Effector memory CD8-positive, alpha-beta T cell (primary cell): ENCODE measurements at places on chromosomes 16 and 17.

DNA sequence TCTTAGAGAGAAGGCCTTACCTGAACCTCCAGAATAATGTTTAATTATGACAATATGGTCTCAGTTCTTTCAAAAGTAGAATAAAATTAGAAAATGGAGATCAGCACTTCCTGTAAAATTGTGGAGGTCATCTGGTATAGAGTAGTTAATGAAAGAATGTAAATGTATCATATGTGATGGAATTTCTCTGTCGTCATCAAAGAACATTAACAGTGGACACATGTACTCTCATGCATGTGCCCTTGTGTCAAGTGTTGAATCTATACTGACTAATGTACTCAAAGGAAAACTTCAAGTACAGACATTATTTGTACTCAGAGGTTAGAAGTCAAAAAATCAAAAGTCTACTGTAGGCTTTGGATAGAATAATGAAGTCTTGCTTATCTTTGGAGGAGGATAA is 129.2 kb upstream of the MYOCD start:
- H3K36me3 ChIP-seq, result no peaks in the 10 kb centered on the region
- no peaks in the 10 kb centered on the region for H3K27me3 ChIP-seq
- DNase-seq, result no peak
- H3K4me3 ChIP-seq, result no peak overlapping the region
- H3K27ac ChIP-seq, result no peak overlapping the region
- no peaks in the 10 kb centered on the region for H3K4me1 ChIP-seq

DNA sequence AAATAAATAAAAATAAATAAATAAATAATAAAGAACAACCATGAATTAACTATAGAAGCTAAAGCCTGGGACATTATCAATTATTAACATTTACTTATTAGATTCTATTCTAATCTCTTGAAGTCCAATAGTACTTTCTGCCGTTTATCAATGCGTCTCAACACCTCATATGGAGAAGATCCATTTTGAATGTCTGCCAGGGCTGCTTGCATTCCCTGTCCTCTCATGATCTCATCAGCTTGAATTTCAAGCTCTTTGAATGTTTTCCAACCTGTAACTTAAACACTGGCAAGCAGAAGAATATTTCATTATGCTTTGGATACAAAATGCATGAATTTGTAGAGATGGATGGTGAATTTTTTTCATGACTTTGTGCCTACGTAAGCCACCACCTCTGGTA is 191.9 kb upstream of the ANKFN1 start:
- H3K27ac ChIP-seq, result no peak overlapping the region
- no peaks in the 10 kb centered on the region for H3K27me3 ChIP-seq
- H3K36me3 ChIP-seq, result no peaks in the 10 kb centered on the region
- no peak overlapping the region for H3K4me3 ChIP-seq
- no peak for DNase-seq

DNA sequence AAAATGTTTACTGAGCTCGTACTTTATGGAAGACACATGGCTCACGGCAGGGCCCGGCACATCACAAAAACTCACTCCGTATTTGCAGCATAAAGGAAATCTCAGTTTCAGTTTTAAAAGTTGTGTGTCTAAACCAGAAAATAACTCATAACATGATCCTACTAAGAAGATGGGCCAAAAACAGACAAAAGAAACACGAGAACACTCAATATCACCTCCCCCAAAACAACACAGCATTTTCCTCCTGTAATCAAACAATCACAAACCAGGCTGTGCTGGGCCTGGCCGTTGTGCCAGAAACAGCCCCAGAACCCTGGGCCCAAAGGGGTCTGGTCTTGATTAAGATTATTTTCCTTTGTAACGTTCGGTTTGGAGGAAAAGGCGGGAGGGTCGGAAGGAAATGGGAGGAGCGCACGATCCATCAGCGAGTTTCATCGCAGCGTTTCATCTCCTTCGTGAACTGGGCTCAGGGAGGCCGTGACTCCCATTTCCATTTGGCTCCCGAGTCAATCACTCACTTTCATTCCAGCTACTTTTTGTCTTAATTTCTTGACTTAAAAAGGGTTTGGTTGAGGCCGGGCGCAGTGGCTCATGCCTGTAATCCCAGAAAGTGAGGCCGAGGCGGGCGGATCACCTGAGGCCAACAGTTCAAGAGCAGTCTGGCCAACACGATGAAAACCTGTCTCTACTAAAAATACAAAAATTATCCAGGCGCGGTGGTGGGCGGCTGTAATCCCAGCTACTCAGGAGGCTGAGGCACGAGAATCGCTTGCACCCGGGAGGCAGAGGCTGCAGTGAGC is 61.4 kb downstream of the NXN start:
- H3K36me3 ChIP-seq, result no peaks in the 10 kb centered on the region
- peaks cover 45% of the 10 kb centered on the region for H3K27me3 ChIP-seq
- no peaks in the 10 kb centered on the region for H3K4me1 ChIP-seq

- H3K4me1 ChIP-seq, result peaks cover 22% of the 10 kb centered on the region
- no peak overlapping the region for H3K4me3 ChIP-seq
- no peak overlapping the region for H3K27ac ChIP-seq
- no peaks in the 10 kb centered on the region for H3K36me3 ChIP-seq
- H3K27me3 ChIP-seq, result no peaks in the 10 kb centered on the region
Observed at GRCh38 chr16:80704751-80705505, 99.5 kb downstream of the CDYL2 start.

DNA sequence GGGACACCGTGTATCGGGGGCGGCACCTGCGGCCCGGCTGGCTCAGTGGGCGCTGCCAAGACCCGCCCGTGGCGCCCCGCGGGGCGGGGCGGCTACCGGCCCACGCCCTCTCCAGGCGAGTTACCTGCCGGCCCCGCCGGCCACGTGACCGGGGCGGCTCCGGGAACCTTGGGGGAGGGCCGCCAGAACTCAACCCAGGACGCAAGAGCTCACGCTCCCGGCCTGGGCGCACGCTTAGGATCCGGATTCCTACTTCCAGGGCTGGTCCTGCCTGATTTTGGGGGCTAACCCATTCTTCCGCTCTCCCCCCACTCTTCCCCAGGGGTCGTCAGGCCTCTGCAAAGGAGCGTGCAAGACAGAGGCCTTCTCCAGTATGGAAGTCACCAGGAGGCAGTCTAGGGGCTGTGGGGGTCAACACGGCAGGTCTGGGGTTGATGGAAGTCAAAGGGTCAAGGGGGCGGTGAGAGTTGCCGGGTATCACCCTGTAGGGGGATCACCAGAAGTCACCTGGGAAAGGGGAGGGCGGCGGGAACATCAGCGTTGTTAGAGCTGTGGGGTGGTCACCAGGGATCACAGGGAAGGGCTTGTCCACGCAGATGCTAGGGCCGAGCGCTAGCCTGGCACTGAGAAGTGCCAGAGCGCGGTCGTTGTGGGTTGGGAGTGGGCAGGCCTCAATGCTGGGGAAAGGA is 354 bp upstream of the ESRP2 start:
- peaks cover 24% of the 10 kb centered on the region for H3K4me1 ChIP-seq
- H3K27ac ChIP-seq, result peak overlapping the region; percentile 64
- H3K36me3 ChIP-seq, result peaks cover 36% of the 10 kb centered on the region
- DNase-seq, result peak; percentile 32
- peak overlapping the region; percentile 93 for H3K4me3 ChIP-seq

- DNase-seq, result no peak
- no peaks in the 10 kb centered on the region for H3K27me3 ChIP-seq
- H3K27ac ChIP-seq, result no peak overlapping the region
- no peaks in the 10 kb centered on the region for H3K36me3 ChIP-seq
- no peak overlapping the region for H3K4me3 ChIP-seq
- no peaks in the 10 kb centered on the region for H3K4me1 ChIP-seq
Observed at GRCh38 chr16:75038036-75038858, 39.4 kb downstream of the ZNRF1 start.

GRCh38 chr16:78695391-78695790 is 595.9 kb downstream of the WWOX start:
- no peak overlapping the region for H3K4me3 ChIP-seq
- H3K27me3 ChIP-seq, result no peaks in the 10 kb centered on the region
- no peak overlapping the region for H3K27ac ChIP-seq
- H3K36me3 ChIP-seq, result no peaks in the 10 kb centered on the region
- H3K4me1 ChIP-seq, result no peaks in the 10 kb centered on the region
- no peak for DNase-seq

DNA sequence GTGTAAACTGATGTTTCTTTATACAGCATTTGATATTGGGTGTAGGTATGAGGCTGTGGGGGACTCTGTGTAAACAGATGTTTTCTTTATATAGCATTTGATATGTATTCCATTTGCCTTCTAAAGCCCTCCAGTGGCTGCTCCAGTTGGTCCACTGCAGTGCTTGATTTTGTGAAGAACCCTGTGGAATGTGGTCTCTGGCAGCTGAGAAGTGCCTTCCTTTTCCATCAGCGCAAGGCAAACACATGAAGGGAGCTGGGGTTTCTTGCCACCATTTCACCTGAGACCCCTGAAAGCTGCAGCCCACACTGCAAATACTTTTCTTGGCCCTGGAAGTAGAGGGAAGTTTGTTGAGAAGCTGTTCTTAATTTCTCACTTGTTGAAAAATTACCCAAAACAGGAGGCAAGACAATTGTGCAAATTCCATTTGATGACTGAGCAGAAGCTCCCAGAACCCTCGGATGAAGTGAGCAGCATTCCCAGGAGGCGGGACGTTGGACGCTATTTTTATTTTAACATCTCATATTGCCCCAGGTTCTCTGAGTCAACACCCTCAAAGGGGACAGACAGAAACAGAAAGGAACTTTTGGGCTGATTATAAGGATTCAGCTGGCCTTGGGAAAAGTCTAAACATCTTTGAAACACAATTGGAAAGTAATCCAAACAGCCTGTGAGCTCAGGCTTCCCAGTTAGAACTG is 158.5 kb upstream of the RPH3AL start:
- no peaks in the 10 kb centered on the region for H3K4me1 ChIP-seq
- DNase-seq, result no peak
- H3K36me3 ChIP-seq, result peaks cover 12% of the 10 kb centered on the region
- no peaks in the 10 kb centered on the region for H3K27me3 ChIP-seq
- no peak overlapping the region for H3K4me3 ChIP-seq
- no peak overlapping the region for H3K27ac ChIP-seq

GRCh38 chr17:64183815-64184214 is 53.9 kb upstream of the ERN1 start:
- H3K4me1 ChIP-seq, result peaks cover 3% of the 10 kb centered on the region
- peaks cover 10% of the 10 kb centered on the region for H3K36me3 ChIP-seq
- H3K4me3 ChIP-seq, result no peak overlapping the region
- no peaks in the 10 kb centered on the region for H3K27me3 ChIP-seq
- no peak overlapping the region for H3K27ac ChIP-seq

DNA sequence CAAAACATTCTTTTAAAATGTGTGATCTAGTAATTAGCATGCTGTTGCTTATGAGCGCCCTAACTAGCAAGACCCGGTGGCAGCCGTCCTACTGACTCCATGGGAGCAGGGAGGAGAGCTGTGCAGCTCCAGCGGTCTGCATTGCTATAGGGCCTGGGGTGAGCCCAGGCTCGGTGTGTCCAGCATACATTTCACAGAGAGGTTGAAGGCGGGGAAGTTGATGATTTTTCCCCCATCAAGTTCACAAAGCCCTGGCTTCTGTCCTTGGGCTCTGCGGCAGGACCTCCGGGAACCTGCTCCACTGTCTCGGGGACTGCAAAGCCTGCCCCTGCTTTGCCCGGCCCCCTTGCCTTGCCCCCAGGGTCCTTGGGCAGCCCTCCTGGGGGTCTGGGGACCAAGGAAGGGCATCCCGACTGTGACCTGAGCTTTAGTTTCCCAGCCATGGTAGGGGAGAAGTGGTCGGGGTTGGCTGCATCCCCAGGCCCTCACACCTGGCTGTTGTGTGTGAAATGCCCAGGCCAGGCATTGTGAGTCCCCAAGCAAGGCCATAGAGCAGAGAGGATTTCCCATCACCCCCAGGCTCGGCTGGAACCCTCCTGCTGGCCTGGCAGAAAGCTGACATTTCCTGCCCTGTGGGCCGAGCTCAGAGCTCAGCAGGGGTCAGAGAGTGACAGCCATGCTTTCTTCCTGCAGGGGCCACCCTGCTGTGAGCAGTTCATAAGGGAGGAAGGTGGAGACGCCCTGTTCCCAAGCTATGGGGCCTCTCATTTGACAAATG is 24.8 kb downstream of the KCNJ12 start:
- no peak for DNase-seq
- peaks cover 4% of the 10 kb centered on the region for H3K36me3 ChIP-seq
- H3K27ac ChIP-seq, result no peak overlapping the region
- H3K27me3 ChIP-seq, result no peaks in the 10 kb centered on the region

- H3K27ac ChIP-seq, result no peak overlapping the region
- no peak for DNase-seq
- H3K4me3 ChIP-seq, result no peak overlapping the region
- no peaks in the 10 kb centered on the region for H3K27me3 ChIP-seq
- H3K4me1 ChIP-seq, result peaks cover 2% of the 10 kb centered on the region
- H3K36me3 ChIP-seq, result peaks cover 6% of the 10 kb centered on the region
Observed at GRCh38 chr16:53864819-53865493, 161.0 kb downstream of the FTO start.

- no peak overlapping the region for H3K27ac ChIP-seq
- H3K4me3 ChIP-seq, result no peak overlapping the region
- DNase-seq, result no peak
- H3K36me3 ChIP-seq, result no peaks in the 10 kb centered on the region
- H3K4me1 ChIP-seq, result peaks cover 6% of the 10 kb centered on the region
- H3K27me3 ChIP-seq, result no peaks in the 10 kb centered on the region
Observed at GRCh38 chr16:79164388-79164995, 436.0 kb downstream of the MAF start.

GRCh38 chr16:85389679-85390470 is 223.2 kb upstream of the GSE1 start:
- DNase-seq, result no peak
- no peak overlapping the region for H3K4me3 ChIP-seq
- H3K27me3 ChIP-seq, result peaks cover 32% of the 10 kb centered on the region
- H3K4me1 ChIP-seq, result no peaks in the 10 kb centered on the region
- H3K36me3 ChIP-seq, result no peaks in the 10 kb centered on the region

GRCh38 chr16:50712956-50713355 is 19.6 kb downstream of the NOD2 start:
- peaks cover 11% of the 10 kb centered on the region for H3K4me1 ChIP-seq
- no peak for DNase-seq
- no peaks in the 10 kb centered on the region for H3K27me3 ChIP-seq
- H3K4me3 ChIP-seq, result no peak overlapping the region

DNA sequence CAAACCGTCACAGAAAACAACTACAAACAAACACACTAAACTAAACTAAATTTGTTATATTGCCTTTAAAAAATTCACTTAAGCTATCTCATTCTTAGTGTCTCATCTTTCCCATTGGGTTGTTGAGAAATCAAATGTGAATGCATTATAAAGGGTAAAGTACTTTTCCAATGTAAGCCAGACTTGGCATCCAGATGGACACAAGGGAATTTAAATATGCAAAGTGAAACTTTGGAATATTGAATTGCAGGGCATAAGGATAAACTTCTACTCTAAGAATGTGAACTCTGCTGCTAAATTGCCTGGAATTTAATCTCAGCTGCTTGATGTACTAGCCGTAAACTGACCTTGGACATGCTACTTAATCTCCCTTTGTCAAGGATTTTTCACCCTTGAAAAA is 1554.6 kb downstream of the CDH8 start:
- no peaks in the 10 kb centered on the region for H3K4me1 ChIP-seq
- H3K27me3 ChIP-seq, result no peaks in the 10 kb centered on the region
- no peak overlapping the region for H3K27ac ChIP-seq
- DNase-seq, result no peak

GRCh38 chr16:5020551-5020950 is 13.2 kb downstream of the NAGPA start:
- no peaks in the 10 kb centered on the region for H3K36me3 ChIP-seq
- H3K27me3 ChIP-seq, result no peaks in the 10 kb centered on the region
- no peak overlapping the region for H3K27ac ChIP-seq
- H3K4me3 ChIP-seq, result no peak overlapping the region
- no peak for DNase-seq
